ENCODE measurements at places on chromosomes 12 and 14. TPM values are rescaled to one million over a fixed set of nuclear protein-coding genes. Genes with fewer than 3 reads are reported as not detected.

Gene KANSL2
- polyA plus RNA-seq = 32.8 TPM

Gene WASHC3
- polyA plus RNA-seq = 28.5 TPM

Gene PLBD1
- 0.10 TPM for polyA plus RNA-seq

Gene SAMD4A
- 5.9 TPM for polyA plus RNA-seq

Gene KRT2
- not detected for polyA plus RNA-seq

Gene PALS1
- polyA plus RNA-seq = 11.5 TPM

Gene LYZ
- not detected for polyA plus RNA-seq

Gene RNF212B
- not detected for polyA plus RNA-seq

Gene MSRB3
- polyA plus RNA-seq = 32.1 TPM

Gene TAS2R14
- polyA plus RNA-seq = 1.4 TPM

Gene TPPP2
- not detected for polyA plus RNA-seq

Gene OVCH1
- polyA plus RNA-seq = not detected

Gene CPM
- 10.8 TPM for polyA plus RNA-seq

Measured in SK-N-SH (cell line).